ENCODE measurements at places on chromosomes 6 and 20.

- DNase-seq, result no peak
Measured at GRCh38 chr20:38827770-38828281, 22.3 kb downstream of the PPP1R16B start.

- no peak for DNase-seq
Measured at GRCh38 chr20:49863666-49864065, 51.0 kb downstream of the SLC9A8 start.

- DNase-seq, result no peak
Measured at GRCh38 chr6:149754548-149754947, 5.0 kb downstream of the PCMT1 start.

DNA sequence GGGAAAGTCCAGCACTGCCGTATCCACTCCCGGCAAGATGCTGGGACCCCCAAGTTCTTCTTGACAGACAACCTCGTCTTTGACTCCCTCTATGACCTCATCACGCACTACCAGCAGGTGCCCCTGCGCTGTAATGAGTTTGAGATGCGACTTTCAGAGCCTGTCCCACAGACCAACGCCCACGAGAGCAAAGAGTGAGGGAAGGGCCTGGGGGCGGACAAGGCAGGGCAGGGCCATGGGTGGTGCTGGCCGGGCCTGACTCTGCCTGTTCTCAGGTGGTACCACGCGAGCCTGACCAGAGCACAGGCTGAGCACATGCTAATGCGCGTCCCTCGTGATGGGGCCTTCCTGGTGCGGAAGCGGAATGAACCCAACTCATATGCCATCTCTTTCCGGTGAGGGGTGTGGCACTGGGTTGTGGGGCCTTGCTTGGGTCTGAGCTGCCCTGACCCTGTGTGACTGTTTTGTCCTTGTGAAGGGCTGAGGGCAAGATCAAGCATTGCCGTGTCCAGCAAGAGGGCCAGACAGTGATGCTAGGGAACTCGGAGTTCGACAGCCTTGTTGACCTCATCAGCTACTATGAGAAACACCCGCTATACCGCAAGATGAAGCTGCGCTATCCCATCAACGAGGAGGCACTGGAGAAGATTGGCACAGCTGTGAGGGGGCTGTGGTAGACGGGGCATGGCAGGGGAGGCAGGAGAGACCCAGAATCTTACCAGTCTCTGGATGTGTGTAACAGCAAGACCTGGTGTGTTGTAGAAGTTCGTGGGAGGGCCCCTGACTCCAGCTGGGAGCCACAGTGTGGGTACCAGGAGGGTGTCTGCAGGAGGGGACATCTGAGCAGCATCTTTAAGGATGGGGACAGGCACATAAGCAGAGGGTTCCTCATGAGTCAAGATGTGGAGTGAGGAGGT is 29.1 kb downstream of the PLCG1 start:
- DNase-seq, result no peak

GRCh38 chr20:34355427-34355826 is 7.6 kb upstream of the ITCH start:
- no peak for DNase-seq

DNA sequence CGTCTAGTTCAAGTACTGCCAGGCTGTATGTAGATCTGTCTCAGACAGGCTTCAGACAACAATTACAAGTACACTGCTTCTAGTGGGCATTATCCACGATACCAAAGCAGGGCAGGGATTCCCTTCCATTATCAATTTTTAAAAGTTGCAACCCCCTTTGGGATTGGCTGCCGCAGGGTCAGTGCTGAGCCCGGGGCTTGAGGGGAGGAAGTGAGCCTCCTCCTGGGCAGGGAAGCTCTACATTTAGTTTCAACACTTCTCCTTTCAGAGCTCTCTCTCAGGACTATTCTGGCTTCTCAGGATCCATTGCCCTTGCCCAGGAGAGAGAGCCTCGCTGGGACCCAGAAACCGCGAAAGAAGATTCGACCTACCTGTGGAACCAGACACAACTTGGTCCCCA is 1.5 kb downstream of the HTR1B start:
- no peak for DNase-seq

DNA sequence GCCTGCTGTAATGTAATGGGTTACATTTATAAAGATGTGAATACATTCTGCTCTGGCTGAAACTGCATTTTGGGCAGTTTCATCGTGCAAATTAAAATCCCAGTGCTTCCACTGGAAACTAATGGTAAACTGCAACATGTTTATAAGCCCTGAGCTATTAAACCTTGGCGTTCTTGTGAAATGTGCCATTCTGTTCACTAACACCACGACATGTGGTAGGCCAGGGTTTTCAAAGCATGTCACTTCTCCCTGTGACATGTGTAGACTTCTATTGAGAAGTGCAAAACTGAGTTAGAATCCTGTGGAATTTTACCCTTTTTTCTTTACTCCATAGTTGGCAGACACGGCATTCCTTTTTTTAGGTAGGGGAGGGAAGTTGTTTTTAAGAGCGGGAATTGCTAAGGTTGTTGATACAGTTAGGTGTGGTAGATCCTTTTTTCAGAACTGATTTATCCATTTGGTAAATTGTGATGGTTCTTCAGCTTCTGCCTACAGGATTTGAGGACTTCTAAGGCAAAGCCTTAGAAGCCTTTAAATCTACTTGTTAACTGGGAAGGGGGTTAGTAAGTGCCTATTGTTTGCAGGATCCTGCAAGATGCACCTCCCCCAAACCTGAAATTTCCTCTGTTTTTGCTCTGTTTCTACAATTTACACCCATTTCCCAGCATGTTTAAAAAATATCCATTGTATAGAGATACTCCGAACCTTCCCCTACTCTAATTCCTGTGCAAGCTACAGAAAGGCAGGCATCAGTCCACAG is 4.2 kb downstream of the SASH1 start:
- DNase-seq, result no peak

DNA sequence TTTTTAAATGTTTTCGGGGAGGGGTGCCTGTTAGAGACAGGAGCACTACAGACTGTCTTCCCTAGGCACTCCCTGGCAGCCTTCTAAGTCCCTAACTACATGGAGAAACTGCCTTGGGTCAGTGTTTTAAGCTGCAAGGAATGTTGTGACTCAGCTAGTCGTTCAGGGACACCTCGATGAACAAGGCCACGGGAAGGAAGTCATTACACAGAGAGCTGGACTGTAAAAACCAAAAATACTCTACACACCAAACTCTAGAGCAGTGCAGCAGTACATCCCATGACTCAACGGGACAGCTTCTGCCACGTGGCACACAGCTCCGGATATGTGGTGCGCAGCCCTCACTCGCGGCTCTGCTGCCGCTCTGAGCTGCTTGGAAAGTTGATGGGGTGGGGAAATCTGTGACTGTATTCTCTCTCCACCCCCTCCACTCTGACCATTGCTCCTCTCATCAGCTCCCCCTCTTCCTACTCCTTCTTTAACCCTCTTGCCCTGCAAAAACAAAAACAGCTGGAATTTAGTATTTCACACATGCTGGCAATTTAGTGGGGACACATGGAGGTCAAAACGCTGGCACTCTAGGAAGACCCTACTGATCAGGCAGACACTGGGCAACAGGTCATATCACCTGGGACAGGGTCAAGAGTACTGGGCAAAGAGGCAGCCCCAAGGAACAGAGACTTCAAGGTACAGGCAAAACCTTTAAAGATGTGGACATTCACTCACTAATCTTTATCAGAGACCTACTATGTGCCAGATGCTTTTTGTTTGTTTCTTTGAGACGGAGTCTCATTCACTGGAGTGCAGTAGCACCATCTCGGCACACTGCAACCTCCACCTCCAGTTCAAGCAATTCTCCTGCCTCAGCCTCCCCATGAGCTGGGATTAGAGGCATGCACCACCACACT is 10.9 kb upstream of the LPIN3 start:
- no peak for DNase-seq

GRCh38 chr6:32519118-32519909 is 10.8 kb downstream of the HLA-DRB5 start:
- no peak for DNase-seq

DNA sequence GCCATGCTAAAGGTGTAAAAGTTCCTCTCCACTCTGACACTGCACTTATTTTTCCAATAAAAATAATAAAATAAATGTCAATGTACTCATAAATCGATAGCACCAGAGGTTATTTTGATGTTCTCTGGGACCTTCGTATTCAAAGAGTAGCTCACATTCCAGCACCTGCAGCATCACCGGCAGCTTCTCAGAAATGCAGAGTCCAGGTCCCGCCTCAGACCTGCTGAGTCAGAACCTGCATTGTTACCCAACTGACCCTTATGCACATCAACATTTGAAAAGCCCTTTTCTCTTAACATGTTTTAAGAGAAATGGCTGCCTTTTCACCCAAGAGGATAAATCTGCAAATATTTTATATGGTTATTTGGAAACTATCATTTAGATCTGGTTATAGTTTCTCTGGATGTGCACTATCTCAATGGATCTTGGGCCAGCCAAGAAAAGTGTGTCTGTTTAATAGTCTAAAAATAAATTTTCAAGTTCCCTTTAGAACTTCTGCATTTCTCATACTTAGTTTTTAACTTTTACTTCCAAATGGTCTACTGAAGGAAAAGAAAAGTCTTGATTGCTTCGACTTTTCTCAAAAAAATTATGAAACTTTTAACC is 216.2 kb upstream of the PRDM1 start:
- DNase-seq, result no peak

- no peak for DNase-seq
Measured at GRCh38 chr20:59618131-59618530, 13.8 kb downstream of the PHACTR3 start.

GRCh38 chr6:145887969-145888368 is 73.4 kb upstream of the FBXO30 start:
- DNase-seq, result no peak

- peak; percentile 60 for DNase-seq
Measured at GRCh38 chr6:167851370-167851952, 24.8 kb downstream of the AFDN start.

- no peak for DNase-seq
Measured at GRCh38 chr20:38115205-38115604, 49.9 kb downstream of the TGM2 start.

DNA sequence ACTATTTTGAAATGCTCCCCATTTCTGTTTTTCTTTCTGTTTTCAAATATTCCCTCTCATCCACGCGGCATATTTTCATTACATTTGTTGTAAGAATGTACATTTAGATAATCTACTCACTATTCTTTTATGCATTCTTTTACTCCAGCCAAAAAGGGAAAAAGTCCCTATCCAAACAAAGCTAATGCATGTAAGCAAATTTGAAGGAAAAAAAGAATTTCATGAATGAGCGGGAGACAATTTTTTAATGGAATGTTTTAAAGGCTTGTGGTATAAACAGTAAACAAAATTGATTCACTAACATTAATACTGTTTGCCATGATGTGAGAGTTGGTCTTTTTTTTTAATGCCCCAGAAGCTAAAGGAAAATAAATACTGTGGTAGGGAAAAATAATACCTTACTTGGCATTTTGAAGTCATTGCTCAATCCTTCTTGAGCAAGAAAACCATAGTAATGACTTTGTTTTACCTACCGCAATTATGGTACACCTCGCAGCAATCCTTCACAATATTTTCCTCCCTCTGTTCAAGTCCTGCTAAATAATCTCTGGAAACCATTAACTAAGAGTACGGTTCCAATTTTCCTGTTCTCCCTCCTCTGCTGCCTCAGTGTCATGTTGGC is 79.0 kb downstream of the BACH2 start:
- DNase-seq, result no peak

DNA sequence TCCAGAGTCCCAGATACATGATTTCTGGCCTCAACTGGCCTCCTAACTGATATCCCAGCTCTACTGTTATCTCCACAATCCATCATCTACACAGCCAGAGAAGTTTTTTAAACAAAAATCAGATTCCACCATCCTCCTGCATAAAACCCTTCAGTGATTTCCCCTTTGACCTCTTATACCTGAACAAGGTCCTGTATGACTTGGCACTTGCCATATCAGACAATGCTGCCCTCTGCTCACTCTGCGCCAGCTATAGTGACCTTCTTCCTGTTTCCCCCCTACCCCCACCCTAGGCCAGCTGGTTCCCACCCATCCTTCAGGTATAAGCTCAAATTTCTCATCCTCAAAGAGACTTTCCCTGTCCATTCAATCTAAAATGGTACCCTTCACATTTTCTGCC is 322.2 kb downstream of the PKHD1 start:
- no peak for DNase-seq

DNA sequence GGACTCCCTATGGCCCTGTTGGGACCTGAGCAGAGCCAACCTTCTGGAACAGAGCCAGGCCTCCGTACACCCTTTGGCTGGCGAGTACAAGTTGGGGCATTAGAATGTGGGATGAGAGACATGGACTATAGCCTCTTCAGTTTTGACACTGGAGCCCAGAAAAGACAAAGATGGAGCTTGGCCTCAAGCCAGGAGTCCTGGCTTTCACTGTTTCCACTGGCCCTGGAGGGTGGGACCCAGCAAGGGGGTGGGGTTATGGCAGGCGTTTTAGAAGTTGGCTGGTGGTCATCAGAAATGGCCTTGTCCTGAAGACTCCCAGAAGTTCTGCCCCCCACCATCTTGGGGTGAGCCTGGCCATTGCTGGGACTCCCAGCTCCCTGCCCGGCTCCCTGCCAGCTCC is 21.8 kb downstream of the ITPR3 start:
- no peak for DNase-seq

DNA sequence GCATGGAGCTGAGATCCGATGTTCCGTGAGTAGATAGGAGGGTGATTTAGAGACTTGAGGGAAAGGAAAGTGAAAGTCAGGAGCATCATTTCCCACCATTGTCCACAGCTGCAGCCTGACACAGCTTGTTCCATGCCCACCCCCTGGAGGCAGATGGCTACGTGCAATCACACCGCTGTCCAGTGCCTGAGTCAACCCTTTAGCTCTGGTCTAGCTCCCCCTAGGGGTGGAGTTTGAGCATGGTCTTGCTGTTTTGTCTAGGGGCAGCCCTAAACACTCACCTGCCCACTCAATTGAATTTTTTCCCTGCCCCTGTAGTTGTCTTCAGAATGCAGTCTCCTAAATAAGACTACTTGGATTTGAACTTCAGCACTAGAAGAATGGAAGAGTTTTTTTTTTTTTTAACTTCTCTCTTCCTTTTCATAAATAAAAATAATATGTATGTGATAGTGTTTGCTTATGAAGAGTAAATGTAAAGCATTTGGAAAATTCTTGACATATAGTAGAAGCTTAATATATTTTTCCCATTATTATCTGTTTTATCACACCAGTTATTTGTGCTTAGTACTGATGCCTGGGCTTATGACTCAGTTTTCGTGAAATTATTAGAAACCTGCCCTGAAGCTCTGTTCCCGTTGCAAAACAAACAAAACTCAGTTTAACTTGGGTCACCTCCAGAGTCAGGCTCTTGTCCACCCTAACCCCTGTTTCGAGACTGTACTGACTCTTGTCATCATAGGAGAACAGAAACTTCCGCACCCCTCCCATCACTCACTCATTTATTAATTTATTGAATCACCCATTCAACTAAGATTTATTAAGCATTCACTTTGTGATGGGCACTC is 814.8 kb downstream of the MAFB start:
- DNase-seq, result peak; percentile 83

DNA sequence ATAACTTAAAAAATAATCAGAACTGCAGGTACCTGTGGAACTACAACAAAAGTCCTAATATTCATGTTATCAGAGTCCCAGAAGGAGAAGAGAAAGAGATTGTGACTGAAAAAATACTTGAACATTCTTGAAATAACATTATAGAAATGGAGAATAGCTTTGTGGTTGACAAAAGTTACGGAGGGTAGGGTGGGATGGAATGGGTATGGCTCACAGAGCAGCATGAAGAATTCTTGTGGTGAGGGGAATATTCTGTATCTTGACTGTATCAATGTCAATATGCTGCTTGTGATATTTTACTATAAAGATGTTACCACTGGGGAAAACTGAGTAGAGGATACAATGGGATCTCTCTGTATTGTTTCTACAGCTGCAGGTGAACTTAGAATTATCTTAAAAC is 122.5 kb downstream of the DST start:
- DNase-seq, result no peak
